Skin of body (tissue), 3 donors: ENCODE measurements at places on chromosomes 1 and 21. TPM values are rescaled to one million over a fixed set of nuclear protein-coding genes. Genes with fewer than 3 reads are reported as not detected.

GRCh38 chr1:237562242-237562823, 328.4 kb downstream of the ZP4 start:
- DNase-seq, result peak; percentile 23

DNA sequence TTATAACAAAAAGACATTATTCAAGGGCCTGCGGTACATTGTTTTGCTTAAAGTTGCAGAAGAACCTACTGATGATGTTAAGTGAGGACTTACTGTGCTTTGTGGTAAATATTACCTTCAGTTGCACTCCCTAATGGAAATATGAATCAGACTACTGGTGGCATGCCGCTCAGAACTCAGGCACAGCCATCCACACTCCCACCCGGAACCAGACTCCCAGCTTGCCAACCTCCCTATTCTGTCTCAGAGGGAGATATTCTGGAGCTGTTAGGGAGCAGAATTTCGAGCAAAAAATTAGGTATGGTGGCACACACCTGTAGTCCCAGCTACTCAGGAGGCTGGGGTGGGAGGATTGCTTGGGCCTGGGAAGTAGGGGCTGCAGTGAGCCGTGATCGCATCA, 13.1 kb downstream of the PGBD5 start:
- DNase-seq, result no peak

GRCh38 chr1:109357616-109358015, 40.1 kb downstream of the SORT1 start:
- peak; percentile 2 for DNase-seq

DNA sequence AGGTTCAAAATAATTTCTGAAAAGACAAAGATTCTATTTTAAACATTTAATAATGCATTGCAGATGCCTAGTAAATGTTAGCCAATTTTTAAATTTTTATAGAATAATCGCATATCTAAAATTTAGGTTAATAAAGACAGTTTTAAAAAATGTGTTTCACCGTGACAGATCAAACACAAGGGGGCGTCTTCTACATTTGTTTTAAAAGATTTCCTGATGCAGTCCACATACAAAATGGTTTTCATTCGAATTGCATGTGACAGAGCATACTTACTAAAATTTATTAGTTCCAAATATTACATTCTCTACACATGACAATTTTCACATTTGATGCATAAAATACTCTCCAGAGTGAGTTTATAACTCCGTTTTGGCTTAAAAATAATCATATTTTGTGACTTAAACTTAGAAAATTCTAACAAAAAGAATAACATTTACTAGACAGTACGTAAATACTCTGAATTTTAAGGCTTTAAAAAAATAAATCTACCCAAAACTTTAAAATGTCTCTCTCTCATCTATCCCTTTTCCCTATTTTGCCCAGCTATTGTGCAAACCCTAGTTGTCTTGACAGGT, 75.5 kb downstream of the ADAMTS1 start:
- peak; percentile 57 for DNase-seq

GRCh38 chr1:181793831-181794230, 267.7 kb downstream of the ZNF648 start:
- no peak for DNase-seq

DNA sequence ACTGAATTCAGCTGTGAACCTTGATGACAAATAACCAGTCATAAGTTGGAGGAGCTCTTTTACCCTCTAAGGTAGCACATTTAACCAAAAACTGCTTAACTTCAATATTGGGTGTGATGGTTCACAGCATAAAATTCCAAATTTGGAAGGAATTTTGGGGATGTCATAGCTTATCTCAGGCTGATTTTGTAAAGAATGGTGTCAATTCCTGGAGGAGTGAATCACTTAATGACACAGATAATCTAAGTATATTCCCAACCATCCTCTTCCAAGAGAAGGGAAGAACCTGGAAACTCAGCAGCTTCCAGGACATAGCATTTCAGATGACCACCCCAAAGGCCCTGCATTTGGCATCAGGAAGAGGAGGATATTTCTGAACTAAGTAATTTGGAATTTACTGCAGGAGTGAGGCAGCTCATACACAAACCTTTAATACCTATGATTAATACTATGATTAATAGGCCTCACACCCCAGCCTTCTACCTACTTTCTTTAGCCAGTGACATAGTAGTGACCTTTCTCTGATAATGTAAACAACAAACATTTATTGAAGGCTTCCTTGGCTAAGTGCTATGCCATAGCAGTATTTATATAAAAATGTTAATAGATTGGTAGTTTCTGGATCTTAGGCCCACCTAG, 14.5 kb downstream of the GLUL start:
- DNase-seq, result no peak

- DNase-seq, result no peak
Measured at GRCh38 chr1:12112711-12113161, 49.6 kb downstream of the TNFRSF8 start.

- no peak for DNase-seq
Measured at GRCh38 chr1:111959436-111959835, 30.0 kb downstream of the KCND3 start.

The KRTAP13-1 gene
- total RNA-seq, result 0.99 TPM

The SPATA46 gene
- not detected for total RNA-seq

The C1orf53 gene
- total RNA-seq, result 0.89 TPM
